Suprapubic skin (tissue), 4 donors: ENCODE measurements at places on chromosomes 2 and 18.

- DNase-seq = no peak
Observed at GRCh38 chr18:27138079-27138478, 47.0 kb downstream of the CHST9 start.

DNA sequence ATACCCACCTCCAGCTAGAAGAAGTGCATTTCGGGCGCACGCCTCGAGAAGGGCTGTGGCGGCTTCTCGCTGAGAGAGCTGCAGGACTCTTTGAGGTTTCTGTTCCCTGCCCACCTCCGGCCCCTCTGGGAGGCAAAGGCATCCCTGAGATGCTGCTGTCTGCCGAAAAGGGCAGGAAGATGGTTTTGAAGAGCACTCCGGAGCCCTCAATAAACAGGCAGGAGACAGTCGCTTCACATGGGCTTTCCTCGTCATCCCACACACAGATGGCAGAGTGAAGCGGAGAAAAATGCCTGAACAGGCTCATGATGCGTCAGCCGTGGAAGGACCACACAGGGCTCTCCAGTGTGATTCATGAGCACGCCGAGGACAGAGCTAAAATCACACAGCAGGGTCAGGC lies 25.4 kb upstream of the GLI2 start:
- DNase-seq = peak; percentile 34

- DNase-seq = no peak
Observed at GRCh38 chr18:51235009-51235789, 37.7 kb upstream of the MEX3C start.

- DNase-seq = no peak
Observed at GRCh38 chr18:4108016-4108415, 347.1 kb downstream of the DLGAP1 start.

DNA sequence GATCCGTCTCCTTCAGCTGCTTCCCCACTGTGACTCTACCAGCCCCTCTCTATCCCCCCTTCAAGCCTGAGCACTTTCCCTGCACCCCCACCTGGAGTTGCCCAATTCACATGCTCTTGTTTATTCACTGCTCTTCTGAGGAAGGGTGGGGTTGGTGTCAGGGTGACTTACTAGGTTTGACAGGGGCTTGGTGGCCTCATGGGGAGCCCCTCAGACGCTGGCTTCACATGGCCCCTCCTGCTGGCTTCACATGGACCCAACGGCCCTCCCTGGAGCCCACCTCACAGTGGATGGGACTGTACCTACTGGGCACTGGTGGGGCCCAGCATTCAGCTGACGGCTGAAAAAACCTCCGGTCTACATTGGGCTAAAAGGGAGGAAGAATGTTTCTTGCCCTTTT lies 16.7 kb upstream of the MRPL33 start:
- DNase-seq = no peak

- no peak for DNase-seq
Observed at GRCh38 chr2:206688990-206689389, 29.2 kb downstream of the DYTN start.

DNA sequence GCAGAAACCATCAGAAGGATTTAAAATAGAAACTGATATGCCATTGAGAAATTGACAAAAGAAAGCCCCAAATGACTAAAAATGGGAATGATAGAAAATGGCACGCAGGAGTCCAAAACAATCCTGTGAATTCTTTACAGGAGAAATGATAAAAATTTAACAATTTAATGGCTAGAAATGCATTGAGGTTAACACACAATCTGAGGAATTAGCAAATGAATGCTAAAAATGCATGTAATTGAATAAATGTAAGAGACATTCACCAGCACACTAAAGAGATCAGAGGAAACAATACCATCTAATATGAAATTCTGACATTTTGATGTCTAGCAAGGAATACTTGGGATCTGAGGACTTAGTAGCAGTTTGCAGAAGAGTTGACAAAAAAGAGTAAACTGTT lies 37.0 kb downstream of the MARCHF4 start:
- DNase-seq = no peak

GRCh38 chr2:196875414-196875813 lies 51.1 kb downstream of the PGAP1 start:
- DNase-seq = no peak

DNA sequence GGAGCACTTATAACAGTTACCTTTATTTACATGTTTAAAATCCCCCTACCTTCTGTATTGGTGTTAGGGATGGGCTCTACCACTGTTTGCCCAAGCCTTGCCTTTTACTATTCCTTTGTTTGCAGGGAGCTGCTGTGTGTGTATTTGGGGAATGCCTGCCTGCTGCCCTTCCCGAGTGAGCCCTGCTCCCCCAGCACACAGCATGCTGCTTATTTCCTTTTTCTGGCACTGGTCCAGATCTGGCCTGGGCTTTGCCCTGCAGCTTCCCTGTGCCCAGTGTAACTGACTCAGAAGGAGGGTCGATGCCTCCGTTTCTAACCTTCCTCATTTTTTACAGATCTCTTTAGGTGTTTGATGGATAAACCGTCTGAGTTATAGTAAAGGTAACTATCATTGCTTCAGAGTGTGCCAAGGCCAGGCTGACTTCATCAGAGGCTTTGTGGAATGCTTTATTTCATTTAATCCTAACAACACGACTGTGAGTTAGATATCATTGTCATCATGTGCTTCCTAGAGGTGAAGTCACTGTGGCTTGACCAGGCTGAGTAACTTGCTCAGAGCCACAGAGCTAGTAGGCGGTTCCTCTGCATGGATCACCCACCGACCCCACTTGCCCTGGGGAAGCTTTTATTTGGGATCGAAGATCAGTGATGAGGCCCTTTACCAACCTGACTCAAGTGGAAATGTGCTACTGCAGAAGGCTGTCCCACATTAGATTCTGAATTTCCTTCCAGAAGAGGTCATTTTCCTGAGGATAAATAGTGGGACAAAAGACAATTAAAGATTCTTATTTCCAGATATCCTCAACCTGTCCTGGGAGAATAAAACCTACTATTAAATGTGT lies 238.8 kb downstream of the ZNF407 start:
- no peak for DNase-seq

GRCh38 chr2:239670463-239671120 lies 269.8 kb upstream of the HDAC4 start:
- peak; percentile 48 for DNase-seq

DNA sequence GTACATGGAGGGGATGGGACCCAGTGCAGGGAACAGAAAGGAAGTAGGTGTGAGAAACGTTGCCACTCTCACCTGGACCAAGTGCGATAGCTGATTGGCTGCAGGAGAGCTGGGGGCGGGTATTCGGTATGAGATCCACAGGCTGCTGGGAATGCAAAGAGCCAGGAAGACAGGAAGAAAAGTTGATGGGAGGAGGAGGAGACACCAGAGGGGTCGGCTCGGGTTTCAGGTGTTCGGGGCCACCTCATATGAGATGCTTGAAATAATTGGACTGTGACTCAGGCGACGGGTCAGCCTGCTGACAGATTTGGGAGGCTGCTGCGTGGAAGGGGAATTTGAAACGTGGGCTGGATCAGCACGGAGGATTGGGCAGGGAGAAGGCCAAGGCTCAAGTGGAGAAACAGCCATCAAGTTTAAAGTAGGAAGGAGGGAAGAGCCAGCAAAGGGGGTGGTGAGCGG lies 65.1 kb downstream of the MRPS9 start:
- DNase-seq = no peak

DNA sequence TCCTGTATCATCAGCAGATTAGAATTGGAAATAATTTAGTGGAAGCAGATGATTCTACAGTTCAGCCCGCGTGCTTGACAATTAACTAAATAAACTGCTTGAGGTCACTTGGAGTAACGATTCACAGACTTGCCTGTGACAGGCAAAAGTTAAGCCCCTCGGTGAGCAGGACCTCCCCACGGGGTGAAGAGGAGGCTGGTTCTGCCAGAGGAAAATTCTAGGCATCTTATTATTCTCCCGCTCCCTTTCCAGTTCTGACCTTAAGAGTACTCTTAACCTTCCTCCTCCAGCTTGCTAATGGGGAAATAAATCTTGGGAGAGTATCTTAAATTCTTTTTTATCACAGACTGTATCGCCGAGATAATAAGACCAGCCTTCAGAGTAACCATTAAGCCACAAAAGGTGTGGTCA lies 169.7 kb upstream of the SMAD2 start:
- no peak for DNase-seq

GRCh38 chr2:235478609-235479008 lies 15.2 kb upstream of the AGAP1 start:
- DNase-seq = no peak

GRCh38 chr2:192190474-192190873 lies 4.3 kb downstream of the TMEFF2 start:
- no peak for DNase-seq

DNA sequence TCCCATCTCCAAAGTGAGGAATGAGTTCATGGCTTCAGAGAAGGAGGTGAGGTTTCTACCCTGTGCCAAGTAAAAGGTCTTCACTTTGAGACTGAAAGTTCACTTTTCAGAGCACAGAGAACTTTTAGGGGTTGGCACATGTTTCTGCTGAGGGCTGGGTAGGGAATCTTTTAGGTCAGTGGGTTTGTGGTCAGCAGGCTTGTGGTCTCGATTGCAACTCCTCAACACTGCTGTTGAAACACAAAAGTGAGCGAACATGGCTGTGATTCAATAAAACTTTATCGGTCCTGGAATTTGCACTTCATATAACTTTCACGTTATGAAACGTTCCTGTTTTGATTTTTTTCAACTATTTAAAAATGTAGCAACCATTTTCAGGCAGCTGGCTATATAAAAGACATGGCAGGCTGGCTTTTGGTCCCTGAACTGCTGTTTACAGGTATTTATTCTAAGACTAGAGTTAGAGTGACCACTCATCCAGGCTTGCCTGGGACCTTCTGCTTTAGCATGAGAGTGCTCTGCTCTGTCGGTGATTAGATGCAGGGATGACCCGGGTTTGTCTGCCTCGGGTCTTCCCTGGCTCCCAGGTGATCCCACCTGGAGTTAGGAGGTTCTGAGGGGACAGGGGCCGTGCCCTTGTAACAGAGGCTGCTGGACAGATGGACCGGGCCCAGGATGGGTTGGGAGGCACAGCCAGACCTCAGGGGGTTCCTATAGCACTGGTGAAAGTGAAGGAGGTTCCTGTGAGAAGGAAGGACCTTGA lies 62.7 kb upstream of the TAF1B start:
- DNase-seq = no peak

DNA sequence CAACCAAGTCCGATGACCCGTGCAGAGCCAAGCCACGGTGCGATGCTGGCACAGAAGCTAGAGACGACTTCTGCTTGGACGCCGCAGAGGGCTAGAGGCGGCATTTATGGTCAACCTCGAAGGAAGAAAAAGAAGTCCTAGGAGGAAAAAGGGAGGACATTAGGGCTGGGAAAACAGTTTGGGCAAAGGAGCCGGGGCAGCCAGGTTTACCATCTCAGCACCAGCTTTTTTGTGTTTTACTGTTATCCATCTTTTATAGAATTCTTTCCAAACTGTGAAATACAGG lies 643 bp upstream of the DTNB start:
- no peak for DNase-seq

DNA sequence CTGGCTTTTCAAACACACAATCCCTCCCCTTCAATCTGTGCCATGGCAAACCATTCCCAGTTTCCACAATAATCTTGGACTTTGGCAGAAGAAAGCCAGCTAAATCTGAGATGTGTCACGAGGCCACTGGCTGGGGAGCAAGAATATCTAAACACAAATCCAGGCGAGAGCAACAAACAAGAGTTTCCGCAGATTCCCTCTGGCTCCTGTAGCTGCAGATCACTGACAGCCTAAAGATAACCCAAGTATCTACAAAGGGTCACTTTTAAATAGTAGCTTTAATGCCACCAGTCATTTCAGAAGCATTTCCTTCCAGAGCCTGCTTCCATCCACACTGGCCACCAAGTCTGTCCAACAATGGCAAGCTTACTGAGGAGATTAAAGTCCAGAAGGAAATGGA lies 86.9 kb downstream of the ACVR1 start:
- DNase-seq = no peak

DNA sequence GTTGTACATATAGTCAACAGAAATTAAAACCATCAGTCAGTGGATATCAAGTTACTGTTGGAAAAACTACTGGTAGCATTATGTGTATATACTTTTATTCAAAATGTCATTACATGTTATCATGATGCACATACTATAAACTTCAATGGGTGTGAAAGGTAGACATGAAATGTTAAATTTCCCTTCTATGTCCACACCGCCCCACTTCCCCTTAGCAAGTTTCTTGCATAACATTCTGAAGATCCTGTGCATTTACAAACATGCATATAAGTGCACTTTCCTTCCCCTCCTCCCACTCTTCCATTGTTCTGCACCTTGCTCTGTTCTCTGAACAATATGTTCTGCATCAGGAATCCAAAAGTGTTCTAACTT lies 16.6 kb upstream of the HK2 start:
- no peak for DNase-seq

DNA sequence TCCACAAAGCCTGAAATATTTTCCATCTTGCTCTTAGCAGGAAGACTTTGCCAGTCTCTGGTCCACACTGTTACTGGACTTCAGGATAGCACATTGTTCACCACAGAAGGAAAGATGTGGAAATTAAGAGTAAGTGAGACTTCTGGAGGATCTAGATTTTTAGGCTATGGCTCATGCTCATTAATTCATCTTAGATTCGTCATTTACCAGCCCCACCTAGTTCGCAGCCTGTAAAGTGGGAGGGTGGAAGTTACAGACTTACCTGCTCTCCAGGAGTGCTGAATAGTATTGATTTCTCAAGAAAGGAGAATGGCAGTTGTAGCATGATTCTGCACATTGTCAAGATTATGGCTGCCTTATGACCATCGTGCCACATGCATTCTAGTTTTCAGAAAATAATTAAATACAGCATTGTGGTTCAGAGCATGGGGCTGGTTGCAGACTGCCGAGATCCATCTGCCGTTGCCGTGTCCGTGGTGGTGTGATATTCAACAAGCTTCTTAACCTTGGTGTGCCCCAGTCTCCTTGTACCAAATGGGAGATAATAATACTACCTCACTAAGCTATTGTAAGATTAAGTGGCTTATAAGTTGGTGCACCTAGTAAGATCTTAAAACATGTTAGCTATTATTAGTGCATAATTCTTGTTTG lies 56.8 kb downstream of the RNF144A start:
- DNase-seq = no peak

GRCh38 chr2:148914463-148914862 lies 39.4 kb downstream of the KIF5C start:
- DNase-seq = no peak

DNA sequence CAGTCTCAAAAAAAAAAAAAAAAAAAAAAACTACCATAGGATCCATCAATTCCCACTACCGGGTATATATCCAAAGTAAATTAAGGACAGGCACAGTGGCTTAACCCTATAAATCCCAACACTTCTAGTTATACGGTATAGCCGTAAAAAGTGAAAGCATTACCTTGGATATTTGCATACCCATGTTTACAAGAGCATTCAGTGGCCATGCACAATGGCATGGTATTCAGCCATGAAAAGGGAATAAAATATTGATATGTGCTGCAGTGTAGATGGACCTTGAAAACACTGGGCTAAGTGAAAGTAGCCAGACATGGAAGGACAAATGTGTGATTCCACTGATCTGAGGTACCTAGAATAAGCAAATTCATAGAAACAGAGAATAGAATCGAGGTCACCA lies 111.8 kb upstream of the CAB39 start:
- DNase-seq = no peak

DNA sequence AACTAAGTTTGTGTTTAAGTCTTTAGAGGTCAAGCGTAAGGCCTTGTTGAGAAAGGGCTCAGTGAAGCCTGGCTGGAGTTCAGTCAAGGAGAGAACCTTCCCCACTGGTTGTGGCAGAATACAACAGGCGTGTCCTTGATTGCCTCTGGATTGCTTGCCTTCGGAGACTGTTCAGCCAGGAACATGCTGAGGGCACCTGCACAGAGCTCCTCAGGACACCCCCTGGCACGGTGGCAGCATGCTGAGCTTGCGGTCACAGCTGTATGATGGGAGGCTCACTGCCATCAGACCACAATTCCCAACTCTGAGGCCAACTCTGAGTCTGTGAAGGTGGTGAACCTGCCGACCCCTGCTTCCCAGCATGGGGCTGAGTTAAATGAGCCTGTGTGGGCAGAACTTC lies 130.0 kb downstream of the LPIN1 start:
- DNase-seq = no peak
